ENCODE measurements at places on chromosomes 1 and 21.

DNA sequence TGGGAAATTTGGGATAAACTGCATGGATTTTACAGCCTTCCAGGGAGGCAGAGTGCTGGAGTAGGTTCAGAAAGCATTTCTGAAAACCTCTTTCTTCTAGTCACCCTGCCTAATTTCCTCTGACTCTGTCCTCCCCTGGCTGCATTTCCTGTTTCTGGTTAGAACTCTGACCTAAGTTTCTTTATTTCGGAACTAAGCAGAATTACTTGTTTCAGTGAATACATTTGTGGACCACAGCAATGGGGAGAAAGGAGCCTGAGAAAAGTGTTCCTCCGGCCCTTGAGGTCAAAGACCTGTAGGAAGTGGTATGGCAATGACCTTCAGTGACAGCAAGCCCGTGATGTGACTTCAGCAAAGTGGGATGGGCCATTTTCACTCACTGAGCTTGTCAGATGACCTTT lies 173.4 kb upstream of the RUNX1 start:
- peak; percentile 26 for DNase-seq

DNA sequence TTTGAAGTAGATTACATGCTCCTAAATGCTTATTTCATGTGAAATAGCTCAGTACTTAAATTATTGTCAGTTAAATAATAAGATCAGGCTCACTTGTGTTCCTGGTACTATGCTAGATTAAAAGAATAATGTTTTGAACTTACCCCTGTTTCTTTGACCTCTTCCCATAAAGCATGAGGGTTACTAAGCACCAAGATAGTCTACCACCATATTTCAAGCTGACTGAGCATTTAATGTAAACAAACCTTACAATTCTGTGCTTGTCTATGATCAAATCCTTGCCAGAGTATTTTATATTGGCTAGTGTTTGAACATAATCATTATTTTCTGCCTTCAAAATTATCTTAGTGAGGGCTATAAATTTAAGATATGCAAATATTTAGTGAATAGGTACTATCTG lies 98.1 kb downstream of the LHX9 start:
- no peak for DNase-seq

GRCh38 chr1:64166629-64167028 lies 36.8 kb upstream of the UBE2U start:
- no peak for DNase-seq

DNA sequence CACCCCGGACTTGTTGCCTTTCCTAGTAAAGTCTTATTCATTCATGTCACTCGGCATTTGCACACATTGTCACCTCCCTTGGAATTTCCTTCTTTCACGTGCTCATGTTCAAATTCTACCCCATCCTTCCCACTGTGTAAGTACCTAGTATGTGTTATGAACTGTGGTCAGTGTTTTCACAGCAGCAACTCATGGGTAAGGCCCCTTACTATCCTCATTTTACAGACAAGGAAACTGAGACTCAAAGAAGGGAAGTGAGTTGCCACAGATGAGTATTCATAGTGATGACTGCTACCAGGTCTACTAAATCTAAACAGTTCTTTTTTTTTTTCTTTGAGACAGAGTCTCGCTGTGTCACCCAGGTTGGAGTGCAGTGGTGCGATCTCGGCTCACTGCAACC lies 10.5 kb downstream of the CITED4 start:
- no peak for DNase-seq

- DNase-seq = no peak
Measured at GRCh38 chr1:185526344-185527307, 207.6 kb upstream of the HMCN1 start.

- no peak for DNase-seq
Measured at GRCh38 chr1:183842795-183843144, 37.9 kb downstream of the RGL1 start.

- no peak for DNase-seq
Measured at GRCh38 chr1:204867203-204867602, 3.5 kb upstream of the NFASC start.

- no peak for DNase-seq
Measured at GRCh38 chr1:114490274-114490693, 20.7 kb downstream of the TRIM33 start.

DNA sequence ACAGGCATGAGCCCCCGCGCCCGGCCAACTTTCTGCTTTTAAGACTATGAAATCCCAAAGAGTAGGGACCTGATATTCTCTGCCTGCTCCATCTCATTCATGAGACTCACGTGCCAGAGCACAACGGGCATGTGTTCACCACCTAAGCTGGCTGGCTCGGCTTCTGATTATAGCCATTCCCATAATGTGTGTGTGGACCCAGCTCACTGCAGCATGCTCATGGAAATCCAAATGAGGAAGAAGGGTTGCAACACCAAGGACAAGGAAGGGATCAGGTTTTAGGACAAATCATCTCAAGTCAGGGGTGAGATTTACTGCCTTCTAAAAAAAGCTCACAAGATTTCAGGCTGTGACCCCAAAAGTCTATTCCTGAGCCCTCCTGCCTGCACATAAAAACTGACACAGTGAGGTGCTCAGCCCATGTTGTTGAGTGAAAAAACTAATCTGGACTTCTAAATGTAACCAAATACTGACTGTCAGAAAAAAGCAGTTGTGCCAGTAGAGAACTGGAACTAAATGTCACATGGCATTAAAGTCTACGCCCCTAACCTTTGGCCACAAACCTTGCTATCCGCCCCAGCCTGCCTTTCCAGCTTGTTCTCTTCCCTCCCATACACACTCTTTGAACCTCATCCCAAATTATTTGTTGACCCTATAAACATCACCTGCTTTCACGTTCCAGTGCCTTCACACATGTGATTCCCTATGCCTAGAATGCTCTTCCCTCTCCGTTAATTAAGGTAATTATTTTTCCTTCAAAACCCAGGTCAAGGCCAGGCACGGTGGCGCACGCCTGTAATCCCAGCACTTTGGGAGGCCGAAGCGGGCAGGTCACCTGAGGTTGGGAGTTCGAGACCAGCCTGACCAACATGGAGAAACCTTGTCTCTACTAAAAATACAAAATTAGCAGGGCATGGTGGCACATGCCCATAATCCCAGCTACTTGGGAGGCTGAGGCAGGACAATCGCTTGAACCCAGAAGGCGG lies 9.1 kb upstream of the COA7 start:
- DNase-seq = peak; percentile 36

DNA sequence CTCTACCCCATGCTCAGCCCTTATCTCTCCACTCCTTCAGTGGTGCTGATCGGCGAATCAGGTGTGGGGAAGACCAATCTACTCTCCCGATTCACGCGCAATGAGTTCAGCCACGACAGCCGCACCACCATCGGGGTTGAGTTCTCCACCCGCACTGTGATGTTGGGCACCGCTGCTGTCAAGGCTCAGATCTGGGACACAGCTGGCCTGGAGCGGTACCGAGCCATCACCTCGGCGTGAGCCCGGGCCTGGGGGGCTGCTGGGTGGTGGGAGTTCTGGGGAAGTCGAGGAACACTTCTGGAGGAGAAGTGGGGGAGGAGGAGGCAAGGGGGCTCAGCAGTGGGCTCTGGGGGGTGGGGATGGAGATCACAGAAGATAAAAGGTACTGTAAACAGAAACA lies 4.9 kb downstream of the RAB25 start:
- no peak for DNase-seq

DNA sequence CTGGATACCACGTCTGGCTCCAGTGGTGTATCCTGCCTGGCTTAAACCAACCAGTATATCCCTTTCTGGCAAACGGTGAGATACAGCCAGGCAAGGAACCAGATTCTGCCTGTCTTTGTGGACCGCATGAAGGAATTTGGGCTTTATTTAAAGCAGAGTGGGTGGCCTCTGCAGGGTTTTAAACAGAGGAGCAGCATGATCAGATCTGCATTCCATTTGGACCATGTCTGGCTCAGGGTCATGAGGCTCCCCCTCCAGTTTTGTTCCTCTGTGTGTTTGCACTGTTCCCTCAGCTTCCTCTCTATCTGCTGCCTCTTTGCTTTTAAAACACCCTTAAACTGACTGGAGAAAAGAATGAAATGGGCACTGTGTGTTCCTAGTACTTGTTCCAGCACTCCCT lies 195.0 kb downstream of the GIPC2 start:
- no peak for DNase-seq

DNA sequence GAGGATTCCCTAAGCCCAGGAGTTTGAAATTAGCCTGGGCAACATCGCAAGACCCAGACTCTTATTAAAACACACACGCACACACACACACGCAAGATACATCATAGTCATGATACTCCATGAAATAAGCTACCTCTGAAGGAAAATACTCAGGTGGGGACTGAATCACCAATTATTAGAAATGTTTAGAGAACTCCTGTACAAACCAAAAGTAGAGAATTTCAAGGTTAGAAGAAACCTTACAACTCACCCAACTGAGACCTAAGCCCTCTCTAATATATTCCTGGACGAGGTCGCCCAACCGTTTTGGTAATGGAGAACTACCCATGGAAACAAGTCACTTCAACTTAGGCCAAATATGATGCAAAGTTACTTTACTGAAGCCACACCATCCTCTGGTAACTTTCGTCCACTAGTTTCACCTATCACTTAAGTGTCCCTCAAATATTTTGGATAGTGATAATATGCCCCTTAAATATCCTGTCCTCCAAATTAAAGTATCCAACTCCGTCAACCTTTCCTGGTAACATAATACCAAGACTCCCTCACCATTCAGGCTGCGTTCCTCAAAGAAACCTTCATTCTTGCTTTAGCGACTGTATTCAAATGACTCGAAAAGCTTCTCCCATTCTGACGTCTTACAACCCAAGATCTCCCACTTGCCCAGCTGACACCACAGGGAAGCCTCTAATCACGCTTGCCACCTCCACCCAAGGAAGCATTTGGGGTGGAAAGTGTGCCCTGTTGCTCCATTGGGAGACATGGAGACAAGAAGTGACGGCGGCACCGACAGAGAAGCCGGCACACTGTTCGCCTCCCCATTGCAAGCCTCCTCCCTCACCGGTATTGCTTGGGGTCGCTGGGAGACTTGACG lies 856 bp downstream of the NRDC start:
- peak; percentile 41 for DNase-seq

GRCh38 chr1:17757426-17757825 lies 2.3 kb downstream of the ACTL8 start:
- DNase-seq = no peak

- DNase-seq = peak; percentile 73
Measured at GRCh38 chr1:161068306-161069234, 1.1 kb downstream of the ARHGAP30 start.

All from pons (tissue), 1 donor.